ENCODE measurements at places on chromosomes 7 and 10.

DNA sequence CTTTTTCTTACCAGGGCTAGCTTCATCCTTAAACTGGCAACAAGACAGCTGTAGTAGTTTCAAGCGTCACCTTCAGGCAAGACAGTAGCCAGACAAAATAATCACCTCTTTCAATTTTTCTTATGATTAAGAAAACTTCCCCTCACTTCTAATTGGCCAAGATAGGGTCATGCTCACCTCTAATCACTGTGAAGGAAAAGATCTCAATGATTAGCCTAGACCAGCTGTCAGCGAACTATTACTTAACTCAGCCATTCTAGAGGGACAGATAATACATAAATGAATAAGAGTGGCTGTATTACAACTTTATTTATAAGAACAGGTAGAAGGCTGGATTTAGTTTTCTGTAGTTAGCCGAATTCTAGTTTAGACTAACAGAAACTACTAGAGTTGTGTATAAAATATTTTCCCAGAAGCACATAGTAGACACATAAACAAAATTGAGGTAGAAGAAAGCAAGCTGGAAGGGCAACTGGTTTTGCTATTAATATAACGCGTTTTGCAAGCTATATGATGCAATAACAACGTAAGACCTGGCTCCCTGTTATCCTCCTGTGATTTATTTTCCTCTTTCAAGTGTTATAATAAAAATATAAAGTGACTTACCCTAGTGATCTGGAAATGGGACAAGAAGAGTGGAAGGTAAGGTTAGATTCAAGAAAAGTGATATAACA is 64.3 kb downstream of the ELAPOR2 start:
- DNase-seq = no peak

- no peak for DNase-seq
These were observed 50.7 kb downstream of the KCNMA1 start for GRCh38 chr10:77586719-77587415.

DNA sequence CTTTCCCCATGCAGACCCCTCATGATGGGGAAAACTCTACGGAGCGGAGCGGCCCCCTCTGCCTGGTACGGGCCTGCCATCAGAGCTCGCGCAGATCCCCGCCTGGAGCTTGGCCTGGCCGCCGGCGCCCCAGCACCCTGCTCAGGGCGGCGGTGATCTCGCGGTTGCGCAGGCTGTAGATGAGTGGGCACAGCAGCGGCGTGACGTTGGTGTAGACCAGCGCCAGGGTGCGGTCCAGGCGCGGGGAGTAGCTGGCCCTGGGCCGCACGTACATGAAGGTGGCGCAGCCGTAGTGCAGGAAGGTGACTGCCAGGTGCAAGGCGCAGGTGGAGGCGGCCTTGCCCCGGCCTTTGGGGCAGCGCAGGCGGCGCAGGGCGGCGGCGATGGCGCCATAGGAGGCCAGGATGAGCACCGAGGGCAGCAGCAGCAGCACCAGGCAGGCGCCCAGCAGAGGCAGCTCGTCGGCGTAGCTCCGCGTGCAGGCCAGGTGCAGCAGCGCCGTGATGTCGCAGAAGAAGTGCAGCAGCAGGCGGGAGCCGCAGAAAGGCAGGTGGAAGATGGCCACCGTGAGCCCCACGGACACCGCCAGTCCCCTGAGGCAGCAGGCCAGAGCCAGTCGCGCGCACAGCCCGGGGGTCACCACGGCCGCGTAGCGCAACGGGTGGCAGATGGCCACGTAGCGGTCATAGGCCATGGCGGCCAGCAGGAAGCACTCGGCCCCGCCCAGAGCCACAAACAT is 33.4 kb downstream of the TAS2R41 start:
- no peak for DNase-seq

GRCh38 chr7:81884817-81885216 is 115.0 kb upstream of the HGF start:
- DNase-seq = no peak

DNA sequence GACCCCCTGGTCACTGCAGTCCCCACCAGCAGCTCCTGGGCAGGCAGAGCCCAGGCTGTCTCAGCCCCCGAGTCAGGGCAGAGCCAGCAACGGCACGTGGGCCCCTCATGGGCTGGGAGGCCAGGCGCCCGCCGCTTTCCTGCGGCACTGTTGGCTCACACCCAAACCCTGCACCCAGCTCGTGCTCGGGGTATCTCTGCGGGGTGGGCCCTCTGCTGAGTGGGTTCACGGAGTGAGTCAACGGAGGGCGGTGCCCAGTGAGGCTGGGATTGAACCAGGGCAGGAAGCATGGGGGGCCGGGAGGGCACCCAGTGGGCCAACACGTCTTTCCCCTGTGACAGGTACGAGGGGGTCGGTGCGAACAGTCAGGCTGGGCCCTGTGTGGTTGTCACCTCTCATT is 28.9 kb downstream of the ADAP1 start:
- DNase-seq = no peak

GRCh38 chr7:95686109-95686508 is 86.2 kb upstream of the DYNC1I1 start:
- DNase-seq = no peak

GRCh38 chr10:5895365-5895764 is 5.3 kb downstream of the FBH1 start:
- no peak for DNase-seq

GRCh38 chr7:151454305-151454704 is 14.4 kb upstream of the CRYGN start:
- DNase-seq = no peak

DNA sequence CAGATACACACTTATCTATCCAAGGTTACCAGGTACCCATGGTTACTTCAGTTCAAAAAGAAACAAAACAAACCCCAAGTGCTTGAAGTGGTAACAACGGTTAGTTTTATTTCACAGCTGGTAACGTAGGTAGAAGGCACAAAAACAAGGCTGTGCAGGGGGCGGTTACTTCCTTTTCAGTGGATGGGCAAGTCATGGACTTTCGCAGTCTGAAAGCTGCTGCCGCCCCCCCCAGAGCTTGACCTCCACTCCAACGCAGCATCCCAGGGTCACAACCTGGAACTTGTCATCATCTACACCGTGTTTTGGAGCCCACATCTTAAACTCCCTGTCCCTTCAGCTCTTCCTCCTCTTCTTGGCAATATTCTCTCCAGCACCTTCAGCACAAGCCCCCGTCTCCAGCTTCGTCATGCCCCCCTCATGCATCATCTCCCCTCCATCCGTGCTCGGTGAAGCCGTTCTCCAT is 181.2 kb upstream of the ITGB1 start:
- peak; percentile 40 for DNase-seq

DNA sequence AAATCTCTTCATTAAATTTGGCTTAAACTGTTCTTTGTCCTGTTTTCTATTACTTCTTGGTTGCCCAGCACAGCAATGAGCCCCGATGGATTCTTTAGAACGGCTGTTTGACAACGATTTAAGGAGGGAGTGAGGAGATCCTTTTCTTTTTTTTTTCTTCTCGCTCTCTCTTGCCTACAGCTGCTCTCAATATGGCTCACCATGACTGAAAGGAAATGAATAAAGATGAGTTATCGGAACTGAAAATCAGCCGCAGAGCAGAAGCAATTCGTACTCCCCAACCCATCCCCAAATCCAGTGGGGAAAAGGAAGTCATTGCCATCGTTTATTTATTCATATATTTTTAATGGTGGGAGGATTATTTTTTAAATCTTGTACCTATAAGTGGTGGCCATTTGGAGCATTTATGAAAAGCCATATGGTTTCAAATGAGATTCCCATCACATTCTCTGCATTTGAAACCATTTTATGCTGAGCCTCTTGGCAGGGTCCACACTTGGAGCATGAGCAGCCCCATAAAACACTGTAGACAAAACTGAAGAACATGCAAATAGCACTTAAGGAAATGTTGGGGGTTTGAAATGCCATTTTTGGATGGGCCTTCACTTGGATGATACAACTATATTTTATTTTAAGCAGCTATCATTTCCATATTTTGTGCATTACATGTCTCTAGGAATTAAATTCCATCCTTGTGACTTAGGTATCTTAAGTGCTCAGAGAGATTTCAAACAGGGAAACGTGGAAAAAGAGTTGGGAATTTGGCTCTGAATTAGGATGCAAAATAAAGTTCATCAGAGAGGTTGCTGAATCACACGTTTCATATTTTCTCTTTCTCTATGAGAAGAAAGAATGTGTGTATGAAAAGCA is 107.7 kb upstream of the FZD1 start:
- no peak for DNase-seq

DNA sequence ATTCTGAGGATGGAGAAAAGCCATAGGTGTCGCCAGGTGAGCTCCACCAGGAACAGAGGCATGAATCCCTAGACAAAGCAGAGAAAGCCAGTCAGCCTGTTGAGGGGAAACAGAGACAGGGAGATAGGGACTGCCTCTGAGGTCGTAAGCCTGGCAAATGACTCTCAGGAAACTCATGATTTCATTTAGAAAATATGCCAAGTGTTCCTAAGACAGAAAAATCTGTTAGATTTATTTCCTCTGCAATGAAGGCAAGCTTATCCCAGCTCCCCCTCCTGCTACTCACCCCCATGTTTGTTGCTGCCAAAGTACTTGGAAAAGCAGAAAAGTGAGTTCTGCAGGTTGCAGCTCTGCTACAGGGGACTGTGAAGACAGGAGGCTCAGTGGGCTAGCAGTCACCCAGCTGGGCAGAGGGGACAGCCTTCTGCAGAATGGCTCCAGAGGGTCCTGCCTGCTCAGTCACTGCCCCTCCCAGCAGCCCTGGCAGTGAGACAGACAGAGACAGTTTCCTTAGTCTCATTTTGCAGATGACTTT is 184.3 kb downstream of the ADRA2A start:
- DNase-seq = no peak

GRCh38 chr7:67359900-67360299 is 363.3 kb downstream of the TYW1 start:
- DNase-seq = no peak

GRCh38 chr7:152876749-152877148 is 117.2 kb downstream of the ACTR3B start:
- no peak for DNase-seq

GRCh38 chr7:129827467-129827990 is 125.2 kb downstream of the UBE2H start:
- DNase-seq = no peak

GRCh38 chr10:121614613-121615434 is 16.6 kb upstream of the FGFR2 start:
- no peak for DNase-seq

GRCh38 chr7:89514970-89515369 is 639.3 kb upstream of the STEAP1 start:
- no peak for DNase-seq

DNA sequence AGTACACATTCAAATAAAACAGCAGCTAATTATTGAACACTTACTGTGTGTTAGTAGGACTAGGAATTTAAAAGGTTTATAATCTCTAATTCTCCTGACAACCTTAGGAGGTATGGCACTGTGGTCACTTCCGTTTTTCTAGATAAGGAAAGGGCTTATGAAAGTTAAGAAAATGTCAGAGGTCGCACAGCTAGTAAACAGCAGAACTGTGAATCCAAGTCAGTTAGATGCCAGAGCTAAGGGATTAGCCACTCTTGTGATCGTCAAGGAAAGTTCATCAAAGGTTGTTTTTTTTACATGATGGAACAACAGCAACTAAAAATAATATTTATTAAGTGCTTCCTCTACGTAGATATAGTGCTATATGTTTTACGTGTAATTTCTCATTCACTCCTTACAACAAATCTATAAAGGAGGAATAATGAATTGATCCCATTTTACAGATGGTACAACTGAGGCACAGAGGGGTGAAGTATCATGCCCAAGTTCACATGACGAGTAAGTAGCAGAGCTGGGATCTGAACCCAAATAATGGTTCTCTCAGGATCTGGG is 84.9 kb downstream of the NAMPT start:
- DNase-seq = no peak

DNA sequence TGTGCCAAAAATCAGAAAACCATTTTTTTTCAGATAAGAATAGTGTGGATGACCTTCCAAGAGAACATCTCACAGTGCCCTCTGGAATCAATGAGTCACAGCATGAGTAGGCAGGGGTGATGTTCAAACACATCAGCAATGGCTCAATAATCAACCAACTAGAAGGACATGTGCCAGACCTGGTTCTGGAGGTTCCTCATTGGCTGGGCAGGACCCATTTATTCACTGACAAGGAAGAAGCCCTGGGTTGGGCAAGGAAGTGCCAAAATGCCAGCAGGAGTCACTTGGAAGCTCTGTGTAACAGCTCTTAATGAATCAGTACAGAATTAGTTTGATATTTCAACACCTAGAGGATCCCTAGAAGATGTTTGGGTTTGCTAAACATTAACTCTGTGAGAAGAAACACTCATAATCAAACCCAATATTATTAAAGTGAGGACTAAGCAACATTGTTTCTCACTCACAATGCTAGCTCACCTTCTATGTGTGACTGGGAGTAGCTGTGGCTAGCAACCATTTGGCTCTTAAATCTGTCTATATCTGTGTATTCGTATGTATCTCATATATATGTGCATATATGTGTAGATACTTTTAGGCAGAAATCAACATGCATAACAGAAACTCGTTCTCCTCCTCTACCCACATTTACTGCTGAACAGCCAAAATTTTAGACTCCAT is 72.3 kb upstream of the APBB1IP start:
- no peak for DNase-seq

DNA sequence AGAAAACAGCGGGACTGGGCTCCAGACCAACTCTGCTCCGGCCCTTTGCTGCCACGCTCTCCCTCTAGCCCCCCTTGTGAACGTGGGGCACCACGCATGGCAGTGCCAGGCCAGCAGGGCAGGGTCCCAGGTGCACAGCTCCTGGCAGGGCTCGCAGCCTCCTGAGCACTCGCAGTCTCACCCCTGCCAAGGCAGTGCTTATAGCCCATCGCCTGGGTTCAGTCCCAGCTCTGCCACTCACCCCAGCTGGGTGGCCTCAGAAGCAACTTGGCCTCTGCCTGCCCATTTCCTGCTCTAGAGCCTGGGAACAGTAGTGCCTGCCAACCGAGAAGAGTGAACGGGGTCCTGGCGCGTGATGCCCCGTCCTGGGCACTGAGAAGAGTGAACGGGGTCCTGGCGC is 36.3 kb downstream of the CFAP46 start:
- DNase-seq = no peak

DNA sequence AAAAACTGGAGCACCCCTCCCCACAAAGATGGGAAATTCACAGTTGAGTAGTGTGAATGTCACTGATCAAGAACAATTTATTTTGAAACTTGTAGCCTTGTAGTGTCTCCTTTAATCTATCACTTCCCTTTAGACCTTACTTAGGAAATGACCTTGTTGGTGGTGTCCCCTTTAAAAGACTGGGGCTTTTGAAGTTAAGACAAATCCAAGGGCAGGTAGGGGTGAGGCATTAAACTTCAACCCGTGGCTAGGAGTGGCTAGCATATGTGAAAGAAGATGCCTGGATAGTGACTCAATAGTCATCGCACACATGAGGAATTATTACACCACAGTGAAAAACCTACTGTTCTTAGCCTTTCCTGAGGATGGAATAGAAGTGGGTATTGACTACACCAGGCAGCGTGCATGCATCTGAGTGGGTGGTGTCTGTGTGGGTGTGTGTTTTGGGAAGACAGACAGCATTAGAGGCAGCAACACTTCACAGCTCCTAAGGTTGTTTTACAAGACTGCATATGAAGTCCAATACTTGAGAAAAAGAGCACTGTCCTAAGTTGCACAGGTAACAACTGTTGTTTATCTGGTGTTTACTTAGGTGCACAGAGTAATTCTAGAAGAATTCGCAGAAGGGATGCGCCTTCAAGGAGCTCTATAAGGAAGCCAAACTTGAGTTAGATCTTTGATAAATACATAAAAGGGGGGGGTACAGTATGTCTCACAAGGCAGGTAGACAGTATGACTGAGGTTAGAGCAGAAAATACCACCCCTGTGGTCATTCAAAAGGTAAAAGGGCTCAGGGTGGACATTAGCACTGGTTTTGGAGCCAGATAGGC is 32.9 kb downstream of the ABLIM1 start:
- no peak for DNase-seq
